ENCODE measurements at places on chromosomes 4 and X.

DNA sequence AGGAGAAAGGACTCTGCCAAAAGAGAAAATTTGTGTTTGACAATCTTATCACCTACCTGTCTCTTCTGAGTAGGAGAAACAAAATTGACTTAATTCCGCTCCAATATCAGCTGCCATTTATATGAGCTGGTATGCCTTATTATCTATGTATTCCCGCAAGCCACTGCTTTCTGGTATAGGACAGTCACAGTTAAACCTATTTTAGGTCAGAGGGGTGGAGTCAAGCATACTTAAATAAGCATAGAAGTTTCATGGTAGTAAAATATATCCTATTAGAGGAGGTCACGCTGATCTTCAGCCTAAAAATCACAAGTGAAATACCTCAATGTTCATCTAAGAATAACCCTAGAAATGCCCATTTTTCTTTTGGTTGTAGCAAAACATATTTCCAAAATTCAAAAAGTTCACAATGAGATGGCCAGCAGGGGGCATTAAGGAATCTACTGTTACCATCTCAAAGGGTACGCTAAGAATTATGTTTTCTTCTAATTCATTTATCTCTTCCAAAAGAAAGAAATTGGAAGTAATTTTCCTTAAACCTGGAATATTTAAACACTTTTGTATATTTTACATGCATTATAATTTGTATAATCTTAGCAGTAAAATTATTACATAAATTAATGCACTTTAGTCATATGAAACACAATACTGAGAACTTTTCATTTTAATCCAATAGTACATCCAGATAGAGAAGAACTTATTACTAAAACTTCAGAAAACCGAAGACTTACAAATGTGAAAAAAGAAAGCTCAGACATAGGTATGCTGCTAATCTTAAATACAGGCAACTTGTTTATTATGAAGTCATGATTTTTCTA is 10.5 kb downstream of the PPAT start:
- no peak for DNase-seq

- no peak for DNase-seq
Measured at GRCh38 chrX:41043196-41043595, 42.0 kb upstream of the USP9X start.

DNA sequence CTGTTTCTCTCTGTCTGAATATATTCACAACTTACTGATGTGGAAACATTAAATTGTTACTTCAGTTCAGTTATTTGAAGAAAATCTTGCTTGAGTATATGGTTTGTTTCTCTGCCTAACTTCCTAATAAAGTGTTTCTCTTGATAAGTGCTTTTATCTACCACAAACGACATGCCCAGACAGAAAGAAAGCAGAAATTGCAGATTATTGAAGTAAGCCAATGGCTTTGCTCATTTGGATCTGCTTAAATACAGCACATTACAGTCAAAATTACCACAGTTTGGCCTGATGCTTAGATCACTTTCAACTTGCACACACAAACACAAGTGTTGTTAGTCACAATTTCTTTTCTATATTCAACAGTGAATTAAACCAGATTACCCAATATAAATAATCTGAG is 68.0 kb downstream of the ATOH1 start:
- DNase-seq = no peak

DNA sequence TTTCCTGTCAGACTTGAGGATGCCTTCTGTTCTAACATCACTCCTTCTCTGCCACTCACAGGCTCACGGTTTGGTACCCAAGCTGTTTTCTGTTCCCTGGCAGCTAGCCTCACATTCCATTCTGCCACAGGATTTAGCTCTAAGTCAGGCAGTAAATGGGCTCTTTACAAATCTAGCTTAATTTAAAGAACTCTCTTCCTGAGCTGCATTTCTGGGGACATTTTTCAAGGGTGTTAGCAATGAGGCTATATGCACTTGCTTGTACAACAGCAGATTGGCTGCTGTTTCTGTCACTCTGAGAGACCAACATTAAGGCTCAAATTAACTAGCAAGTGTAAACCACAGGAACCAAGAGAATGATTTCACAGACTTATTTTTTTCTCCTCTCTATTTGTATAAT is 337.8 kb upstream of the NOCT start:
- DNase-seq = no peak

DNA sequence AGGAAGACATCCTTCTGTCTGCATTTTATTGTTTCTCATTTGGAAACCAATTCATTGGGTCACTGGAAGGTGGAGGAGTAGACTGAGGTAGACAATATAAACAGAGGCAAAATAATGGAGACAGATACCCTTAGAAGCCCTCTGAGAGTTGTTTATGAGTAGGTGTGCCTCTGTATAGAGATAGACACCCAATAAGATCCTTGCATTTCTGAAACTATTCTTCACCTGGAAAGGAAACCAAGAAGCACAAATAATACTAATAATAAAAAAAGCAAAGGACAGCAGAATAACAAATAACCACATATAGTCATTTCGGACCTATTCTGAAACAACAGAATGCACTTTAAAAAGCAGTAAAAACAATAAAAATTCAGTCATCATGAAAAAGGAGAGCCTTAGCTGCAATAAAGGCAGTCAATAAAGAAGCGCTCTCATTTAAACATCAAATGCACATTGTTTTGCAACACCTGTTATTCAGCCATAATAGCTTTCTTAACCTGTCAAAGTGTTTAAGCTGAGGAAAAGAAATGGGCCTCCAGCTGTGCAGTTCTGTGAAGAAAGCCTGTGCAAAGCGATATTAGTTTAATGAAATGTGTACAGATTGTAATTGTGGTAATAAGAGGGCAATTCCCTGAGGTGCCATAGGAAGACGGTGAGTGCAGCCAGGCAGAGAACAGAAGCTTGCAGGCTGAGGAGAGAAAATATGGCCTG is 904.2 kb downstream of the STPG2 start:
- no peak for DNase-seq

GRCh38 chrX:2514131-2514530 is 13.4 kb upstream of the DHRSX start:
- no peak for DNase-seq

- DNase-seq = no peak
Measured at GRCh38 chr4:52028970-52029369, 8.8 kb upstream of the LRRC66 start.
